ENCODE measurements at places on chromosomes 13 and 19. TPM values are rescaled to one million over a fixed set of nuclear protein-coding genes. Genes with fewer than 3 reads are reported as not detected.

The RASIP1 gene
- polyA plus RNA-seq = 16.4 TPM

The CEACAM4 gene
- polyA plus RNA-seq = not detected

The CBY2 gene
- polyA plus RNA-seq = 0.63 TPM

- no peaks in the 10 kb centered on the region for H3K36me3 ChIP-seq
- peaks cover 21% of the 10 kb centered on the region for H3K27me3 ChIP-seq
- peaks cover 24% of the 10 kb centered on the region for H3K4me1 ChIP-seq
- peak overlapping the region; percentile 25 for H3K4me3 ChIP-seq
- DNase-seq = peak; percentile 84
Observed at GRCh38 chr19:7869910-7870511, 4.2 kb downstream of the PRR36 start.

DNA sequence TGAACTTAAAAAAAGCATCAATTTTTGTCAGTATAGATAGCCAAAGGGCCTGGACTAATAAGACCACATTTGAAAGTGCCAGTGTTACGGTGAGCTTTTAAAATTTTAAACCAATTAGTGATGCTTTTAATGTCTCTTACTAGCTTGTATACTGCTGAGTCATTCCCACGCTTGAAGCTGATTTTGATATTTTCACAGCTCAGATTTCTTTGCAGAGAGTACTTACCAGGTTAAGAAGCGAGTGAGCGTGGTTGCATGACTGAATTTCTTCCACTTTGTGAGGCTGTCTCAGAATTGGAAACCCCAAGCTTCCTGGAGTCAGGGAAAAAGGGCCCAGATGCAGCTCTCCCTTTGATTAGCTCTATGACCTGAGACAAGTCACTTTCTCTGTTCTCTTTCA is 74.5 kb upstream of the NBEA start:
- DNase-seq = no peak
- no peaks in the 10 kb centered on the region for H3K36me3 ChIP-seq
- no peak overlapping the region for H3K27ac ChIP-seq
- no peak overlapping the region for H3K4me3 ChIP-seq
- H3K4me1 ChIP-seq = peaks cover 6% of the 10 kb centered on the region

- peaks cover 18% of the 10 kb centered on the region for H3K27me3 ChIP-seq
- H3K4me3 ChIP-seq = no peak overlapping the region
- H3K4me1 ChIP-seq = peaks cover 34% of the 10 kb centered on the region
- no peak overlapping the region for H3K27ac ChIP-seq
Observed at GRCh38 chr19:13079542-13079986, 23.1 kb downstream of the LYL1 start.

- peaks cover 5% of the 10 kb centered on the region for H3K4me1 ChIP-seq
- H3K36me3 ChIP-seq = no peaks in the 10 kb centered on the region
- H3K27me3 ChIP-seq = no peaks in the 10 kb centered on the region
- no peak overlapping the region for H3K4me3 ChIP-seq
Observed at GRCh38 chr19:17530586-17530985, 19.1 kb downstream of the PGLS start.

DNA sequence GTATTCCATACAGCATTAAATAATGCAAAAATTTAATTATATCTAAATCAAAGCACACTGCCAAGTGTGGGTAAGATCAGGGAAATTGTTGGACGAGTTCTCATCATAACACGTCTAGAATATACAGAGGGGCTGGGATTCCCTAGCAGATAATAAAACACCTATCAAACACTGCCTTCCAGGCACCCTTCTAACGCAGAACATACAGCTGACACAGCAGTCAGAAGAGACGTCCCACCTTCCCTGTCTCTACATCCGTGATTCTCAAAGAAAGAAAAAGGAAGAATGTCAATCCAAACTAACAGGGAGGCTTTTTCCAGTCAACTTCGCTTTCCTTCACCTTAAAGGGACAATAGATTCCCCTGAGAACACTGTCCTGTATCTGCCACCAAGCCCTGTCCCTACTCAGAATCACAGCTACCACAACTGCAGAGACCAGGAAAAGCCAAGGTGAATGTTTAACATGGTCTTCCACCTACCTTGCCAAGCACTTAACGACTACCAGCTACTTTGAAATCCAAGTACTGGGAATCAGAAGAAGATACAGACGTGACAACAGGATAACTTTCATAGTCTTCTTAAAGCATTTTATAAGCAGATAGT is 38.5 kb downstream of the TBC1D4 start:
- no peaks in the 10 kb centered on the region for H3K4me1 ChIP-seq
- no peak overlapping the region for H3K4me3 ChIP-seq
- H3K27ac ChIP-seq = no peak overlapping the region

GRCh38 chr19:57754091-57754673 is 7.6 kb downstream of the ZNF776 start:
- peaks cover 43% of the 10 kb centered on the region for H3K36me3 ChIP-seq
- no peaks in the 10 kb centered on the region for H3K4me1 ChIP-seq
- H3K27me3 ChIP-seq = no peaks in the 10 kb centered on the region
- DNase-seq = no peak
- no peak overlapping the region for H3K4me3 ChIP-seq

DNA sequence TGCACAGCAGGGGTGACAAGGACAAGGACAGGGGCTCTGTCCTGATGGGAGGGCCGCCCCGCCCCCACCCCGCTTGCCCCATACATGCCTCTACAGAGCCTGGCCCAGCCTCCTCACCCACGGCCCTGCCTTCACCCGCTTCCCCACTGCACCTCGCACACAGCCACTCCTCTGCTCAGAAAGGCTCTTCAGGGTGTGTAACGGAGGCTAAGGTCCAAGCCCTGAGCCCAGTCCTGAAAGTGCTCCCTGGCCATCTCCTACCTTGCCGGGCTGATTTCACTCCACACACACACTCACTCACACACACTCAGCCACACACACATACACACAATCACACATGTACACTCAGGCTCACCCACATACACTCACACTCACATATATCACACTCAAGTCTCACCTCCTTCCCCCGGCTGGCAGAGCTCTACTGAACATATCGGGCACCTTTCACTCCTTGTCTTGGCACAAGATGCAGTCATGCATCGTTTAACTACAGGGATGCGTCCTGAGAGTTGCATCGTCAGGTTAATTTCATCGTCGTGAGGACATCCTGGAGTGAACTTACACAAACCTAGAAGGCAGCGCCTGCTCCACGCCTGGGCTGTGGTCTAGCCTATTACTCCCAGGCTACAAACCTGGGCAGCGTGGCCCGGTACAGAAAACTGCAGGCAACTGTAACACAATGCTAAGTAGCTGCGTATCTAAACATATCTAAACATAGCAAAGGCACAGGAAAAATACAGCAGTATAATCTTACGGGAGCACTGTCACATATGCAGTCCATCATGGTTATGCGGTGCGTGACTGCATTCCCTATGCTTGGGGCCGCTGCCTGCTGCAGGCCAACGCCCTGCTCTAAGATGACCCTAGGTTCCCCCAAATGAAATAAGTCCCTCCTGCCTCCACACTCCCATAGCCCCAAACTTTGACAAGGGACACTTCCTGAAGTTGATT is 13.1 kb downstream of the EPS15L1 start:
- no peak for DNase-seq
- H3K27ac ChIP-seq = no peak overlapping the region
- H3K36me3 ChIP-seq = no peaks in the 10 kb centered on the region
- H3K27me3 ChIP-seq = no peaks in the 10 kb centered on the region
- no peak overlapping the region for H3K4me3 ChIP-seq

- H3K4me1 ChIP-seq = no peaks in the 10 kb centered on the region
- no peaks in the 10 kb centered on the region for H3K27me3 ChIP-seq
- no peak overlapping the region for H3K27ac ChIP-seq
- DNase-seq = no peak
- no peaks in the 10 kb centered on the region for H3K36me3 ChIP-seq
Observed at GRCh38 chr13:53017433-53017970, 11.1 kb upstream of the OLFM4 start.

DNA sequence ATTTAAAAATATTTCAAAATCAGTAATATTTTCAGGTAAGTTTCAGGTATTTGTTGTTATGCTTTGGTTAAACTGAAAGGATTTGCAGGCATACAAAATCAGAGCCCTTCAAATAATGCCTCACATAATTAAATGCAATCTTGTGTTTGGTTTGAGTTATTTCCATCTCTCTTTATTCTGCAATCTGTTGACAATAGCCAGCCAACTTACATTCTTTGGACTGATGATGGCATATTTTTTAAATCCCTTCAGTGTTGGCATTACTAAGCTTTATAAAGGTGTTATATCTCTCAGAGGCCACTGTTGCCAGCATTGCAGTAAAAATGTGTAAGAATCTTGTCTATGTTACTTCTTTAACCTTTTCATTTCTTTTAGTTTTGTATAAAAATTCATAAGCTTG is 257.2 kb upstream of the RFC3 start:
- H3K27ac ChIP-seq = no peak overlapping the region
- H3K4me1 ChIP-seq = no peaks in the 10 kb centered on the region
- H3K27me3 ChIP-seq = no peaks in the 10 kb centered on the region
- no peak overlapping the region for H3K4me3 ChIP-seq

DNA sequence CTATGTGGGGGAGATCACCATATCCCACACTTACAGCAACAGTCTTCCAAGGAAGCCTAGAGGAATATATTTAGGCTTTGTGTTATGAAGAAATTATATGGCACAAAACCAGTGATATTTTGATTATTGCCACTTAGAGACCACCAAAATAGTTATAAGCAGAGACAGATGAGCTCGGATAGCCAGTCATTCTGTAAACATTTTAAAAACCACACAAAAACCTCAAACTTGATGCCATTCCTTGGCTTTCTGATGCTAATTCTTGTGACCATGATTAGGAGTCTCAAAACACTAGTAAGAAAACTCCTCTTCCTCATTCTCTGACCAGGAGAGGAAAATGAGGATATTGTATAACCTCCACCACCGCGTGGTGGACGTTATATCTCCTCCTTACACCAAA is 496.4 kb downstream of the FOXO1 start:
- H3K27ac ChIP-seq = no peak overlapping the region
- H3K4me3 ChIP-seq = no peak overlapping the region
- DNase-seq = no peak
- peaks cover 13% of the 10 kb centered on the region for H3K27me3 ChIP-seq
- no peaks in the 10 kb centered on the region for H3K36me3 ChIP-seq

DNA sequence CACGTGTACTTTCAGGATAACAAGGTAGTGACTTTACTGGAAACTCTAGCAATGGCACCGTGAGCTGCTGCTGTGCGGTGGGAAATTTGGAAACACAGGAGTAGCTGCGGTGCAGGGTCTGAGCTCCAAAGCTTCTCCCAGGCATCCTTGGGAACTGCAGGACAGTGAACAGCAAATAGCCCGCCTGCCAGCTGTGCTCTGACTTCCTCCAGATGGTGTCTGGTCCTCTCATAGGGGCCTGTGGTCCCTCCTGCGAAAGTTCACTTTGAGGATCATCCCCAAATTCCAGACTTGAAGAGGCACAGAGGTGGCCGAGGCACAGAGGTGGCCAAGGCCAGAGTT is 287.3 kb upstream of the MAB21L1 start:
- DNase-seq = no peak
- no peak overlapping the region for H3K4me3 ChIP-seq
- no peaks in the 10 kb centered on the region for H3K4me1 ChIP-seq
- H3K27me3 ChIP-seq = no peaks in the 10 kb centered on the region
- H3K27ac ChIP-seq = no peak overlapping the region
- H3K36me3 ChIP-seq = no peaks in the 10 kb centered on the region

Data from H1 (cell line).